ENCODE measurements at places on chromosomes 4 and X.

DNA sequence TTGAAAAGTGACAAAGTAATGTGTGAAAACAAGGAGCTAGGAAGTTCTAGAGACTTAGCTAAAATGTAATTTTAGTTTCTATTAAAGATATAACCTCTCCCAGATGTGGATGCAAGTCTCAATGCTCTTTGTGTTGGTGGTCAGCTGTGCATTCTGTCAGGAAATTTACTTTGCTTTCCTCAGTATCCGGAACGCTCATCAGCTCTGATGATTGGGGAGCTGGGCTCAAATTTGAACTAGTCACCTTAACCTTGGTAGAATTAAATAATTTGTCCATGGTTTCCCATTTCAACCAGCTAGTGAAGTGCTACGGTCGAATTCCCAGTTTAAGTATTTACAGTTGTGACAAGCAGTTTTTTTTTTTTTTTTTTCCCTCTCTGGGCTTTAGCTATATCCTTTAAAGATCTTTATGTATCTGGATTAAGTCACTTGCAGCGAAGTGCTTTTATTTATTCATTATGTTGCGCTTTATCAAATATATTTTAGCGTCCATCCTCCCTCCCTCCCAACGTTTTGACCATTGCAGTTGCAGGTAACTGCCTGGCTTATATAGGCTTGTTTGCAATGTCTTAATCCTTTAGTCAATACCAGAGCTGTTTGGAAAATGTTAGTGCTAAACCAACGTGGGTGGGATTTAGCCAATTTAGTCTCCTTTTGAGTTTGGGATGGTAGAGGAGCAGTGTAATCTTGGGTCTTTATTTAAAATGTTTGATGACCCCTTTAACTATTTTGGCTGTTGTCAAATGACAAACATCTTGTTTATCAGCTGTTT, 2.1 kb downstream of the OGT start:
- no peak for DNase-seq

DNA sequence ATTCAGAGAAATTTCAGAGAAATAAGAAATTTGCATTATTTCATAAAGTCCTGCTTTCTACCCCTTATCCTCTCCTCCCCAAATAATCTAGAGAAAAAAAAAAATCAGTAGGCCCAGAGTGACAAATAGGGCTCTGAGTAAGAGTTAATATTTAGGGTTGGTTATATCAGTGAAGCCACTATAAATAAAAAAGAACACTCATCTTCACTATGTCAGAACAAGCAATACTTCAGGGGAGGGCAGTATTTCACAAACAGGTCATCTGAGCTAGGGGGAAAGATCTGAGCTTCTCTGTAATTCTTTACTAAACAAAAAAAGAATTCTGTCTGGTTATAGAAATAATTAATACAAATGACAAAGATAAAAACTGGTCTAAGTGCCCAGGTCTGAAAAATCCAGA, 39.4 kb downstream of the PDE5A start:
- DNase-seq, result no peak

- DNase-seq, result no peak
These were observed 188.4 kb upstream of the TRPC5 start for GRCh38 chrX:112270991-112271390.

GRCh38 chr4:104728380-104729122, 233.9 kb upstream of the CXXC4 start:
- no peak for DNase-seq

DNA sequence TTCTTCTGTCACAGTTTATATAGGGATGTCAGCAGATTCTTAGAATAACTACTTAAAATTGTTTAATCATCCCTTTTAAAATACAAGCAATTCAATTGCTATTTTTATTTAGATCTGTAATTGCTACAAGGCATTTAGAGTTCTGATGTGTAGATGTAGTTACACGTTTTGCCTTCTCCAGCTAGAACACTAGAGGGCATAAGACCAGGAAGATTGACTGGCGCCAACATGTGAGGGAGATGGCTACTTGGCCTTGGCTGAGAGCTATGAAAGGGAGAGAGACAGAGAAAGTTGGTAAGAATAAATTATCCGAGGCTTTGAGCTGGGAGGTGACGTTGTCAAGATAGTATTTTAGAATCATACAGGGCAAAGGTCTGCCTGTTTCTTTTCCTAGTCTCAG, 563.7 kb upstream of the PRKX start:
- no peak for DNase-seq

GRCh38 chrX:38082309-38082708, 76.0 kb downstream of the SYTL5 start:
- no peak for DNase-seq

DNA sequence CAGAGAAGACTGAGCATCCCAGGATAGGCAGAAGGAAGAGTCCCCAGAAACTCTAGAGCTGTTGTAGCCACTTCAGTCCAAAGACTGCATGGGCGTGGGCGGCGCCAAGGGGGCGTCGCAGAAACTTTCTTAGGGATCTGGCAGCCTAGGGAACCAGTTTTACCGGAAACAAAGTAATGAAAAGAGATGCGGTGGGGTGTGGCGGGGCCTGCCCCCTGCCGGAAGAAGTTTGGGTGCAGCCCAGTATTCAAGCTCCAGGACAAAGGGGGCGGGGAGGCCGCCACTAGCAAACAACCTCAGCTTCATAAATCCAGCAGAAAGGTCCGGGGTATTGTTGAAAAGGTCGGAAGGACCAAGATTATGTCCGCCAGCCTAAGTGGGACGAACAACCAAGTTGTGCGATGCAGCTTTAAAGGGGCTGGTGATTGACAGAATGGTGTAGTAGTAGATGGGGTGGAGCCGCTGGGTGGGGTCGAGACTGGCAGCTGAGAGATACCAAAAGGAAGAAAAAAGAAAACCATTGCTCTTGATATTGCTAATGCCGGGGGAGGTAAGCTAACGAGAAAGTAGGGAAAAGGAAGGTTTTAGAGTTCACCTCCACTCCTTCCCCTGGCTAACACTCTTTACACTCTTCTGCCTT, 190.5 kb downstream of the RRAGB start:
- DNase-seq, result no peak

DNA sequence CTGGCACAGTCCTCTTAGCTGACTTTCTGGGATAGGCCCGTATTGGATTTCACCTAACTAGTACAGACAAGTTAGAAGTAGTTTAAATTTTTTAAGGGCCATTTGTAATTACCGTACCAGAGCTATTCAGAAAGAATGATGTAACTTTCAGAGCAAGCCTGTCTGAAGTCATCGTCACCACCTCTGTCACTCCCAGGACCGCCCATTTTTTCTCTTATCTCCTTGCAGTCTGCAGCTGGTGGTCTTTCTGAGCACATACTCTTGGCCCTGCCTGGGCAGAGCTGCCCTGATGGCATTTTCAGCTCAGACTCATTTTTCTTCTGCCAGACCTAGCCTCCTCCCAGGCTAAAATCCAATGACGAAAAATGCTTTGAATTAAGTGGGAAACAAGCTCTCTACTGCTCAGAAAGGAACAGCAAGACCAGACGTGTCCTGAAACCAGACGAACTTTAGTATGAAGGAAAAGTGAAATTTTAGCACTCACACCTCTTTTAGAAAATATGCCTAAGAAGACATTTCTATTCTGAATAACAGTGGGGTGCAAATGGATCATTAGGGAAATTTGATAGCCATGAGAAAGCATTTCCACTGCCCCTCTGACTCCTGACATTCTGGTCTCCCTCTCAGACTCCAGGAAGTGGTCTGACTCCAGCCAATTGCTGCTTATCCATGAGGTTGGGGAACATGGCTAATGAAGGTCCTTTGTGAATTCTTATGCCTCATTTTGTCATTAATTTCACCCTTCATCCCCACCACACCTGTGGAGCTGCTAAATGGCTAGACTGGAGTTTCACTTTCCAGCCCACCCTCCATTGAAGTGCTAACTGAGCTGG, 162.4 kb upstream of the GYPA start:
- DNase-seq, result no peak

DNA sequence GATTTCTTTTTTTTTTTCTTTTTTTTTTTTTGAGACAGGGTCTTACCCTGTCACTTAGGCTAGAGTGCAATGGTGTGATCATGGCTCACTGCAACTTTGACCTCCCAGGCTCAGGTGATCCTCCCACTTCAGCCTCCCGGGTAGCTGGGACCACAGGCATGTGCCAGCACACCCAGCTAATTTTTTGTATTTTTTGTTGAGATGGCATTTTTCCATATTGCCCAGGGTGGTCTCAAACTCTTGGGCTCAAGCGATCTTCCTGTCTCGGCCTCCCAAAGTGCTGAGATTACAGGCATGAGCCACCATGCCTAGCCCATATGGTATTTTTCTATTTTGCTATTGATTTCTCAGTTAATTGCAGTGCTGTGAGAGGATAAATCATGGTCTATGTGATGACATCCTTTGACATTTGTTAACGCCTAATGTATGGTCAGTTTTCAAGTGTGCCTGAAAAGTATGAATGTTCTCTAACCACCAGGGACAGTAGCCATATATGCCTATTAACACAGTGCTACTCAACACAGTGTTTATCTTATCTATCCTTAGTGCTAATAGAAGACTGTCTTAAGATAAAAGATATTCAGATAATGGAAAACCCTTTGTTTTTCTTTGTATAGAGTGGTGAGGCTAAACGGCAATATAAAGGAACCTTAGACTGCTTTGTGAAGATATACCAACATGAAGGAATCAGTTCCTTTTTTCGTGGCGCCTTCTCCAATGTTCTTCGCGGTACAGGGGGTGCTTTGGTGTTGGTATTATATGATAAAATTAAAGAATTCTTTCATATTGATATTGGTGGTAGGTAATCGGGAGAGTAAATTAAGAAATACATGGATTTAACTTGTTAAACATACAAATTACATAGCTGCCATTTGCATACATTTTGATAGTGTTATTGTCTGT, 9.1 kb upstream of the HSPA4L start:
- no peak for DNase-seq

GRCh38 chr4:10015140-10015753, 6.0 kb downstream of the SLC2A9 start:
- no peak for DNase-seq

DNA sequence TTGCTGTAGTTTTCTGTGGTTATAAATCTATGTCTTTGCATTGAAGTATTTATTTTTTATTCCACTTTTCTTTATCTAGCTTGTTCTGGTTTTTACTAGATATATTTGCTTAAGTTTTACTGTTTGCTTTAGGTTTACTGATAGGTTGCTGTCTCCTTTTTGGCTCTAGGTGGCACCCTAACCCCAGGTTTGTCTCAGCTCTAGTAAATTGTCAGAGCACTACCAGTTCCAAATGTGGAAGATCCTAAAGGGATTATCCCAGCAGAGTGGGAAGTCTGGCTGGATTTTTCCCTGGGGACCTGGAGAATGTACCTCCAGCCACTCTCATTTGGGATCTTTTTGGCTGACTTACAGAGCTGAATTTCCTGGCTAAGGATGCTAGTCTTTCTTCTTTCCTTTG, 106.1 kb downstream of the PBDC1 start:
- no peak for DNase-seq

GRCh38 chr4:114599903-114600552, 1.4 kb downstream of the UGT8 start:
- no peak for DNase-seq

DNA sequence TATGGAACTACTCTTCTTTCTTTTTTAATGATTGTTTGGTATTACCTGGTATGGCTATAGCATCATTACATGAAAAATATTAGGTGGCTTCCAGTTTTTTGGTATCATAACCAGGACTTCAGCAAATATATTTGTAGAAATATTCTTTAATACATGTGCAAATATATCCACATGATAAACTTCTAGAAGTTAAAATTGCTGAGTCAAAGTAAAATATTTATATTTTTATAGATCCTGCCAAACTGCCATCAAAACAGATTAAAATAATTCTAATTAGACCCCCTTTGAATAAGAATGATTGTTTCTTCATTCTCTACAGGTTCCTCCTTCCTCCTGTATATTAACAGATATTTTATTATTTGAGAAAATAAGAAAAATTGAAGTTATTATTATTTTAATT, 708.5 kb upstream of the INTU start:
- DNase-seq, result no peak

- DNase-seq, result no peak
These were observed 48.4 kb downstream of the ARFIP1 start for GRCh38 chr4:152828122-152828521.

DNA sequence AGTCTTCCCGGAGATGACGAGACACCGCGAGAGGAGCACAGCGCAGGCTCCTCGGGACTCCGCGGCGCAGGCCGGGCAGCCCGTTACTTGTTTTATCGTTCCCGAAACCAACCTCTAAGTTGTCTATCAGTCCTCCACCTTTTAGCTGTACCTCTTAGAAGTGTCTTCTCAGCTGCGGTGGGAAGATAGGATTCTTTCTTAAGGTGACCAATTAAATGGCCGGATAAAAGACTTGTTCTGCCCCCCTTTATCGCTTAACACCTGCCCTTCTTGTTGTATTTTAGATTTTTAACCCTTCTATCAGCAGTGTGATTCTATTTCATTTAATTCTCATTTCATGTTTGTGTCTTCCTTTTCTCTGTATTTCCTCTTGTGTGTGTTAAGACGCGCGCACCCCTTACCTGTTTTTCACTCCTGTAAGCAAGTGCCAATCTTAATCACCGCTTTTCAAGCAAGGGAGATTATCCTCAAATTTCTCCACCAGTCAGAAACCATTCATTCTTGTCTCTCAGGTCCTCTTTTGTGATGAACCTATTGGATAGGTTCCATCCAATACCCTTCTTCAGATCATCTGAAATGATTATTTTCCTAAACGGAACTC, at the start of gene SLC9B2:
TSS of gene SLC9B2 (minus strand) at position 15 of the 601 bp plus-strand sequence. CDS start 9,211 bp downstream, outside the sequence.
- no peak for DNase-seq

DNA sequence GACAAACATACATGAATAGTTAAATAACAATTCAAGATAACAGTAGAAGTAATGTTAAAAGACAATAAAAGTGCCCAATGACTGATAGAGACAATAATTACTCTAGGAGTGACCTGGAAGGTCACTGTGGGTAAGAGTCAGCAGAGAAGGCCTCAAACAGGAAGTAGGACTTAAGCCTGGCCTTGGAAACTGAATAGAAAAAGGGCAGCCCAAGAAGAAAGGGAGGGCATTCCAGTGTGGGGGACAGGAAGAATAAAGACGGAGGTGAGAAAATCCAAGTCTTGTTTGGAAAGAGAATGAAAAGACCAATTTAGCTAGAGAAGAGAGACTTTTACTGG, 6.0 kb downstream of the P2RY4 start:
- no peak for DNase-seq

GRCh38 chrX:9573282-9574106, 108.6 kb downstream of the TBL1X start:
- DNase-seq, result no peak

GRCh38 chr4:1516881-1517480, 110.7 kb upstream of the NKX1-1 start:
- DNase-seq, result no peak

DNA sequence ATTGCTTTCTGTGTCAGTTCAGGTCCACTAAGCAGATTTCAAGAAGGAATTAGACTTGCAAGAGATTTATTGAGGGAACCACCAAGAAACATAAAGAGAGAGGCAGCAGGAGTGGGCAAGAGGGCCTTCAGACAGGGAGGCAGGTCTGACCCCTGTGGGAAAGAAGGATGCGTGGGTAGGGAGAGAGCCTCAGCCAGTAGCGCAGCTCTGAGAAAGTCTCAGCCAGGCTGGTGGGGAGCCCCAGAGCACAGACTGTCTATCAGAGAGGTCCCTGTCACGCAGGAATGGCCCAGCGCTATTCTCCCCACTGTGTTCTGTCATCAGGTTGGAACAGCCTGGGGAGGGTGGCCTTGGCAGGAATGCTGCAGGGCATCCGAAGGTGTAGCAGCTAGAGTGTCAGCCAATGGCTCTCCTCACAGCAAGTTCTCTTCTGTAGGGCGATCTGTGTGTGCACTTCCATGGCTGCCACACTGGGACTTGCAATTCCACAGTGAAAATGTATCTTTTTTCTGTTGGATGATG, 48.0 kb downstream of the OTC start:
- no peak for DNase-seq

- no peak for DNase-seq
These were observed 171.1 kb upstream of the PITX2 start for GRCh38 chr4:110793890-110794554.

GRCh38 chrX:94455782-94456181, 781.8 kb downstream of the FAM133A start:
- DNase-seq, result no peak

Measured in stimulated activated CD8-positive, alpha-beta memory T cell treated with anti-CD3 and anti-CD28 coated beads, Interleukin-4, amount 100 ng/mL, for 1 hour (primary cell).